LoVo (cell line): ENCODE measurements at places on chromosomes 4 and X.
A peak's percentile ranks its signal among the peaks of the same experiment; 100 is the strongest.

GRCh38 chr4:72525938-72526337 is 43.1 kb downstream of the ADAMTS3 start:
- no peak for DNase-seq

DNA sequence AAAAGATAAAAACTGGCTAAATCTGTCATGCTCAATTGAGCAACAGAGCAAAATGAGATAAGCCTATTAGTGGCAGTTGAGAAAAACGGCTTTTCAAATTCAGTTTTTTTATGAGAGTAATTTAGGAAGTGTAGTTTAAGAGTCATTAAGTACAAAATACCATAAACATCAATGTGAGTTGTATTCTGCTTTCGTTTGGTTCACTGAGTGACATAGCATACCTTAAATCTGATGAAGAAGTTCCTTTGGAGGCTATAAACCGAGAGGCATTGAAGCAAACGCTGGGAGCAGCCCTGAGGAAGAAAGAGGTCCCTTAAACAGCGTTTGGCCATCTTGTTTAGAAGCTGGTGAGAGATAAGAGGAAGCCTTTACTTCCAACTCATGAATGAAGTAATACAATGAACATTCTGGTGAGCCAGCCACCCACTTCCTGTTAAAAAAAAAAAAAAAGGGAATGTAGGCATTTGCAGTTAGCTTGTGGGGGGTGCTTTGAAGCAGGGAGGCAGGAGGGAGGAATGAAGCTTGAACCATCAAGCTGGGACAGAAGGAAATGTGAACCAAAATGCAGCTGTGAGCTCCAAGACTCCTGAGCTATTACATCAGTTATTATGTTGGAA is 132.3 kb downstream of the ZNF330 start:
- DNase-seq = peak; percentile 23

- no peak for DNase-seq
Observed at GRCh38 chrX:149848855-149849254, 32.1 kb upstream of the MAGEA8 start.

GRCh38 chr4:30268370-30268769 is 451.8 kb upstream of the PCDH7 start:
- no peak for DNase-seq

DNA sequence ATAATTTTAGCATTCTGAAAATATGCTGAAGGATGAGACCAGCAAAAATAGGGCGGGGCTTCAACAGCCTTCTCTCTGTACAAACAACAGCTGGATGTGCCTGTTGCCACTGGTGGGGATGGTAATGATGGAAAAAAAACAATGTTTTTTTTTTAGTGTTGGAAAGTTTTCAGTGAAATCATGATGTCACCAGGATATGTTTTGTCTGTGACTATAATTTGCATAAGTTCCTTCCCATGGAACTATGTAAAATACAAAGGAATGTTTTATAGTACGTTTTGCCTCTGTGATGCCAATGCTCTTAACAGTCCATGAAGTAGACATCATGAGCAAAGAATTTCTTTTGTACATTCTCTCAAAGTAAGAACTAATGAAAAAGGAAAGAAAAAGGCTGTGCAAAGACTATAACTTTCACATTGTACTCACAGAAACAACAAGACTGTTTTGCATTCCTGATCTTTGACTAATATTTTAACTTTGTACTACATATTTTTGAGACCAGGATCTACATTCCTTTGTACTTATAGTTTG is 589.7 kb downstream of the SPRY1 start:
- no peak for DNase-seq

GRCh38 chrX:31223817-31224216 is 152.0 kb upstream of the FTHL17 start:
- no peak for DNase-seq

DNA sequence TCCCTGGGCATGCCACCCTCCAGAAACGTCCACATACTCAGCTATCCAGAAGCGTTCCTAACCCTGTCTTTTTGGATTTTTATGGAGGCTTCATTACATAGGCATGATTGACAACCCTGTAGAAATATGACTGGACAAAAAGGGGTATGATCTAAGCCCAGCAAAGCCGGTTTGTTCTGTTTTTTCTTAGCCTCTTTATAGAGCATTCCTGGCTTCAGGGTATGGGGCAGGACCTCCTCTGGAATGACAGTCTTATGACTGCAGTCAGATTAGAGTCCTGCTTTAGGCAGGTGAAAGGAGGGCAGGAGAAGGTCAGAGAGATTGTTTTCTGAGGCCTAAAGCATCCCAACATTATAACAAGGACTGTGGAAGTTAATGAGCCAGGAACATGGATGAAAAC is 137.4 kb downstream of the DCLK2 start:
- DNase-seq = no peak

- DNase-seq = no peak
Observed at GRCh38 chrX:54992911-54993622, 921 bp downstream of the PFKFB1 start.

GRCh38 chr4:1583859-1584258 is 100.3 kb downstream of the FAM53A start:
- no peak for DNase-seq

DNA sequence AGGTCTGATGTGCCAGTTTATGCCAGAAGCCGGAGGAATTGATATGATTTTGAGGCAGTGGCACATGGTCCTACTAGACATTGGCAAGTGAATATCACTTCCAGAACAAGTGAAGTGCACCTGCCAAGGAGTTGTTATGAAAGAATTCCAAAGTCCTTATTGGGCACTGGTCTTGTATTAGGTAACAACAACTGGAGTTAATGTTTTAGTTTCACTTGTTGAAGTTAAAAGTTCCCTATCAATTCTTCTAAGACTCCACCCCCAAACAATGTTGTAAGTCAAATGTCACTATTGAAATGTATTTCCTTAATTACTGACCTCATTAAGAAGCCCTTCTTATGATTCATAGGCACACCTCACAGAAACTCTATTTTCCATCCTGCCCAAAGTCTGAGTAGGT is 3.1 kb downstream of the TET2 start:
- no peak for DNase-seq

DNA sequence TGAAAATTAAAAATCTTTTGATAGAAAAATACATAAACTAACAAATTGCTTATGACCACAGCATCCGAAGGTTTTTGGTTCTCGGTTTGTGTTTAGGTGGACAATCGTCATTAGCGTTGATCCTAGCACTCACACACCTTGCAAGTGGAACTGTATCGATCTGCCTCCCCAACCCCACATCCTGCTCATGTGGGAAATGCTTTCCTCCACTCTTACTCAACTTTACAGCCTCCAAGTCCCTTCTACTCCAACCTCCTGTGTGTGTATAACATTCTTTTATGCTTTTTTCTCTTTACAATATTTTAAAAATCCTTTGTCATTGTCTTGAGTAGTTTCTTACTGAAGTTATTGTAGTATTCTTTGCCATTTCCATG is 15.6 kb upstream of the TMEM131L start:
- DNase-seq = no peak

GRCh38 chr4:89243733-89244252 is 63.8 kb downstream of the GPRIN3 start:
- DNase-seq = no peak

- DNase-seq = no peak
Observed at GRCh38 chrX:15913146-15913545, 58.5 kb upstream of the AP1S2 start.

DNA sequence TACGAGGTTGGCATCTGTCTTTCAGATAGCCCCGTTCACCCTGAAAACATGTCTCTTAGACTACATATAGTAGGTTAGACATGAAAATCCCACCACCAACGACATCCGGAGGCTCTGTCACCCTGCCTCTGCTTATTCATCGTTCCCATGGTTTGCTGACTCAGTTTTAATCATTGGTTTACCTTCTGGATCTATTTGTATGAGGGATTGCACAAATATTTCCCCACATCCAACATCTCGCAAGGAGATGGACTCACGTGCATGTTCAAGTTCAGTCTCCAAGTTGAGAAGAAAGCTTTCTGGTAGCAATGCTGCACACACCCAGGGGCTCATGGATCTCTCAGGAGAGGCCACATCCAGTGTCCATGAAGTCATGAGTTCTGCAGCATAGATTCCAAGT is 10.8 kb downstream of the CETN2 start:
- DNase-seq = no peak

DNA sequence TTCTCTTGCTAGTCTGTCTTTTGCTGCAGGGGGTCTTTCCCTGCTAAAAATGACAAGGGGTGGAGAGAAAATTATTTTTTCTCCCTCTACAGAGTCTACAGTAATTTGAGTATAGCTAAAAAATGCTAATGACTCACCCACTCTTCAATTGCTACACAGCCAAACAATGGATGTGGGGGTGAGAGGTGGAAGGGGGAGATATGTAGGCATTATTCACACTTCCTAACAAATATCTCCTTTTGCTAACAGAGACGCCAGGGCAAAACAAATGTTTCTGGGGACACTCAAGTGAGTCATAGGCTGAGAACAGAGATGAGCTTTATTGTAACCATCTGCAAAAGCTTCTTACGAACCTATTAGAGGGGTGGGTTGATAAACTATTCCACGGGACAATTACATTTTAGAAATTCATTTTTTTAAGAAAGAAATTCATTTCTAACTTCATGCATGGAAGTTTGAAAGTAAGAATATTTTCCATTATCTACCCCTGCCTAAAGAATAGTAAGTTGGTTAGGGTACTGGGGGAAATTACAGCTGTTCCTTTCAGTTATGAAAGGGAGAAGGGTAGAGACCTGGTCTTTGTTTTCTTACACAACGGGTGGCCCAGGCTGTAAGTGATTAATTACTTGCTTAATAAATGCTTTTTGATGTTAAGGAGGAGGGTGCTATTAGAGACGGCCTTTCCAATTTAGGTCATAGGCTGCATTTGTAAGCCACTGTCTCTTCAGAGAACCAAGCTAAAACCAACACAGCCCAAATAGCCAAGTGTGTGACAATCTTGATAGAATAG is 12.8 kb downstream of the SCD5 start:
- no peak for DNase-seq
